ENCODE measurements at places on chromosomes 12 and 14. TPM values are rescaled to one million over a fixed set of nuclear protein-coding genes. Genes with fewer than 3 reads are reported as not detected.
A peak's percentile ranks its signal among the peaks of the same experiment; 100 is the strongest.

DNA sequence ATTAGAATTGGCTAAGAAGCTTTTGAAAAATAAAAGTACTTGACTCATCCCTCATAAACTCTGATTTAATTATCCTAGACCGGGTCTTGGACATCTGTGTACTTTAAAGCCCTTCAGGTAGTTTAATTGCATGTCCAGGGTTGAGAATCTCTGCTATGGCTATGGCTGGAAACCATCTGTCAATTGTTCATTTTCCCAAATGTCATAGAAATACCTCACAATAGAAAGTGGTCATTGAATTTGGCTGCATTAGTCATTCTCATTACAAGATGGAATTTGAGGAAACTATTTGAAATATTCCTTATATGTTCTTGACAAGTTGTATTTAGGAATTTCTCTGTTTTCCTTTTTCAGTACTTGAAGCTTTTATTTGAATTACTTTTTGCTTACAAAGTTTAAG, 111.3 kb downstream of the TSHR start:
- no peak overlapping the region for H3K4me3 ChIP-seq
- no peak overlapping the region for H3K27ac ChIP-seq
- no peaks in the 10 kb centered on the region for H3K36me3 ChIP-seq
- no peak for DNase-seq

DUSP6 gene
- 40.9 TPM for total RNA-seq

DNA sequence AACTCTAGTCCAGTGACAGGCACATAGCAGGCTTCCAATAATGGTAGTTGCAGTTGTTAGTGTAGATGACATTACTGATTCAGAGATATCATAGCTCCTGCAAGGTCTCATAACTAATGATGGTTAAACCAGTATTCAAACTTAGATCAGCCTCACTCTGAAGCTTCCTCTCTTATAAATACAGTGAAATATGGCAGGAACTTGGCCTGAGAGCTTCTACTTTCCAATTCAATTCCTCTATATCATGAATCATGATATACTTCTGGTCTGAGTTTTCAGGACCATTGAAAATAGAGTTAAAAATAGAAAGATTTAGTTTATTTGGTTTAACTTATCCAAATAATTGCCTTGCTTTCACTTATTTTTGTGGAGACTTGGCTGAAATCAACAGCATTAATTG, 167.5 kb upstream of the NOVA1 start:
- H3K27me3 ChIP-seq, result no peaks in the 10 kb centered on the region
- no peak for DNase-seq
- H3K4me3 ChIP-seq, result no peak overlapping the region
- no peak overlapping the region for H3K27ac ChIP-seq

- H3K4me1 ChIP-seq, result no peaks in the 10 kb centered on the region
- H3K27me3 ChIP-seq, result no peaks in the 10 kb centered on the region
- no peak overlapping the region for H3K4me3 ChIP-seq
- no peak overlapping the region for H3K27ac ChIP-seq
Measured at GRCh38 chr14:76260749-76261148, 109.0 kb downstream of the GPATCH2L start.

DNA sequence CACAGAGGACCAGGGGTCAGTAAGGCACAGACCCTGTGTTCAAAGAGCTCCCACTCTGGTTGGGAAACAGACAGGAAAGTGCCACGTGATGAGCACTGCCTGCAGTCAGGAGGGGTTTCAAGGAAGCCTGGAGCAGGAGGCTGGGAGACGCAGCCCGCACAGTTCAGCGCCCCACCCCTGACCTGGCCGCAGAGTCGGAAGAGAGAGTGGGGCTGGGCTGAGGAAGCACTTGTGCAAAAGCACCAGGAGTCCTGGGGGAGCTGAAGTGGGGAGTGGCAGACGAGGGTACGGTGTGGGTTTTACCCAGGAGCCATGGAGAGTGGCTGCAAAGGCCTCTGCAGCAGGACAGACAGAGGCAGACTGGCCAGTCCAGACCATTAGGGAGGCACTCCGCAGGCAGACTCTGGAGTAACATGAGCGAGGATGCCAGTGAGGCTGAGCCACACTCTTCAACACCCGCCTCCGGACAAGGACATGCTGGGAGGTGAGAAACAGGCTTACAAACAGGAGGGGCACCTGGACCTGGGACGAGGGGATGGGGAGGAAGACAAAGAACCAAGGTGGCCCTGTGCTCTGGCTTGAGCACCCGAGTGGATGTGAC, 85.7 kb upstream of the GPR68 start:
- H3K4me1 ChIP-seq, result peaks cover 30% of the 10 kb centered on the region
- no peak overlapping the region for H3K4me3 ChIP-seq
- peaks cover 4% of the 10 kb centered on the region for H3K36me3 ChIP-seq
- no peaks in the 10 kb centered on the region for H3K27me3 ChIP-seq

GRCh38 chr12:42683933-42684801, 94.6 kb upstream of the PRICKLE1 start:
- DNase-seq, result no peak
- H3K36me3 ChIP-seq, result no peaks in the 10 kb centered on the region
- no peaks in the 10 kb centered on the region for H3K4me1 ChIP-seq
- no peak overlapping the region for H3K4me3 ChIP-seq
- H3K27ac ChIP-seq, result no peak overlapping the region

GRCh38 chr14:69917287-69917686, 38.1 kb downstream of the SMOC1 start:
- H3K4me3 ChIP-seq, result no peak overlapping the region
- no peaks in the 10 kb centered on the region for H3K27me3 ChIP-seq
- DNase-seq, result peak; percentile 18
- no peaks in the 10 kb centered on the region for H3K36me3 ChIP-seq

DNA sequence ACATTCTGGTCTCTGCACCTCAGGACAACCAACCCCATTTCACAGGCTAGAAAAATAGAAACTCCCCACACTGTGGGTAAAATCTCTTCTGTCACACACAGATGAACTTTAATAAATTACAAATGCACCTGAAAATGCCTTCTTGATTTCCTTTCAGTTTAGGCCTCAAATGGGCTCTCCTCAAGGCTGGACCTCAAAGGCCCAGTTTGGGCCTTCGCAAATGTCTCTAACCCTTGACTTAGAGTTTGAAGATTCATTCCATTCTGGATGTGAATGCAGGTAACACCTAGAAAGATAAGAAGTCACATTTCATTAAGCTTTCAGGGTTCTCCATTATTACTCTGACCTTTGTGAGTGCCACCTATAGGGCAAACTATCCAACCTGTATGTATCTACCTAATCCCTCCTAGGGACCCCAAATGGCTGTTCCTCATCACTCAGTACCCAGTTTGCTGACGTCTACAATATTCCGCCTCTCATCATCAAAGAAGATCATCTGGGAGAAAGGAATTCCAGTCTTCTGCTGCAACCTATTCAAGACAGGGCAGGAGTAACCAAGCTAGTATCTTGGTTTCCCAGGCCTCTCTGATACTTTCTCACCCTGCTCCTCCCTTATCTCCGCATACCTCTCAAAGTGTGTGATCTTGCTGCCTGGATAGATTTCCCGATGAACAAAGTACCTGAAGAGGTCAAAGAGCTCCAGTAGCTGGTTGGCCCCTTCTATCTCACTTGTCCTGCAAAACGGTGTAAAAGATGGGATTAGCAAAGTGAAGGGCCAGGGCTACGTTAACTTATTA, 776 bp upstream of the CHMP4A start:
- H3K4me1 ChIP-seq, result peaks cover 39% of the 10 kb centered on the region
- peak overlapping the region; percentile 98 for H3K4me3 ChIP-seq
- peak overlapping the region; percentile 85 for H3K27ac ChIP-seq
- DNase-seq, result peak; percentile 42

DNA sequence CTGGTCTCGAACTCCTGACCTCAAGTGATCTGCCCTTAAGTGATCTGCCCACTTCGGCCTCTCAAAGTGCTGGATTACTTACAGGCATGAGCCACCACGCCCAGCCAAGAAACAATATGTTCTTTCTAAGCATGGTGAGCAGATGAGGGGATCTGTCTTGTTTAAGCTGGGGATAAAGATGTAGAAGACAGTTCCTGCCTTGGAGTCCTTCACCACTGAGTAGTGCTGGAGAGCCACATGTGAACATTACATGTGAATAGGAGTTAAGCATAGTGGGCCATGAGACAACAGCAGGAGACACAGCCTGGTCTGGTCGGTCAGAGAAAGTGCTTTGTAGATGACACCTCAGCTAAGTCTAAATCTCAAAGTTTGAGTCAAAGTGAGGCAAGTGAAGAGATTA, 26.0 kb downstream of the TMBIM6 start:
- H3K36me3 ChIP-seq, result peaks cover 13% of the 10 kb centered on the region
- peaks cover 12% of the 10 kb centered on the region for H3K4me1 ChIP-seq
- H3K27ac ChIP-seq, result no peak overlapping the region
- DNase-seq, result no peak
- no peaks in the 10 kb centered on the region for H3K27me3 ChIP-seq

NR2C1 gene
- 22.4 TPM for total RNA-seq

- no peak for DNase-seq
- H3K27ac ChIP-seq, result no peak overlapping the region
- no peaks in the 10 kb centered on the region for H3K27me3 ChIP-seq
- H3K36me3 ChIP-seq, result no peaks in the 10 kb centered on the region
- no peaks in the 10 kb centered on the region for H3K4me1 ChIP-seq
Measured at GRCh38 chr12:48197549-48197970, 5.5 kb downstream of the OR10AD1 start.

DNA sequence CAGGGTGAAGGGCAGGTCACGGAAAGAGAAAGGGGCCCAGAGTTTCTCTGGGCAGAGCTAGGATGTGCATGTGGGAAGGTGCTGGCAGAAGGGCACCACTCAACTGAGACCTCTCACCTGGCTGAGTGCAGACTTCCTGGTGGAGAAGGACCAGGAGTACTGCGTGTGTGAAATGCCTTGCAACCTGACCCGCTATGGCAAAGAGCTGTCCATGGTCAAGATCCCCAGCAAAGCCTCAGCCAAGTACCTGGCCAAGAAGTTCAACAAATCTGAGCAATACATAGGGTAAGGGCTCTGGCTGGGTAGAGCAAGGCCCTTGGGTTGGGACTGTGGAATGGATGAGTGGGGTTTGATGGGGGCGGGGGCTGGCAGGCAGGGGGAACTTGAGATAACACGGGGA, 5.4 kb upstream of the SMARCD1 start:
- H3K36me3 ChIP-seq, result no peaks in the 10 kb centered on the region
- H3K4me1 ChIP-seq, result peaks cover 75% of the 10 kb centered on the region
- H3K27me3 ChIP-seq, result no peaks in the 10 kb centered on the region
- no peak overlapping the region for H3K27ac ChIP-seq
- DNase-seq, result no peak
- H3K4me3 ChIP-seq, result no peak overlapping the region

DNA sequence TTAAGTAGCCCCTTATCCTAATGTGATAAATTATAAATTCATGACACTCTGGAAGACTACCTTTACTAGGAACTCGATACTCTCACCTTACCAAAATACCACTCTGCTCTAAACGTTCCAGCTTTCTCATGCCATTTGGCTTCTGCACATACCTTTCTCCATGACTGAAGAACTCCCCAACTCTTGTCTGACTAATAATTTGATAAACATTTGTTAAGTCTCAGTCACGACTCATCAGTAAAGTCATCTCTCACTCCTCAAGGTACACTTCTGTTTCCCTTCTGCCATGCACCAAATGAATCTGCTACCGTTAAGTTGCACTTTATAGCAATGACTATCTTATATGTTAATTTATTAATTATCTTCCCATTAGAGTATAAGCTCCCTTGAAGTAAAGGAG, 498.3 kb upstream of the NOVA1 start:
- H3K4me1 ChIP-seq, result no peaks in the 10 kb centered on the region
- DNase-seq, result no peak
- no peaks in the 10 kb centered on the region for H3K27me3 ChIP-seq
- H3K27ac ChIP-seq, result no peak overlapping the region

- no peak for DNase-seq
- peaks cover 17% of the 10 kb centered on the region for H3K27me3 ChIP-seq
- H3K27ac ChIP-seq, result no peak overlapping the region
- H3K4me1 ChIP-seq, result peaks cover 41% of the 10 kb centered on the region
Measured at GRCh38 chr14:104972301-104973134, 5.7 kb downstream of the AHNAK2 start.

- H3K4me3 ChIP-seq, result no peak overlapping the region
- H3K4me1 ChIP-seq, result peaks cover 14% of the 10 kb centered on the region
- no peaks in the 10 kb centered on the region for H3K36me3 ChIP-seq
Measured at GRCh38 chr12:54590978-54591591, 2.6 kb upstream of the PPP1R1A start.

- H3K36me3 ChIP-seq, result no peaks in the 10 kb centered on the region
- no peaks in the 10 kb centered on the region for H3K27me3 ChIP-seq
- no peak overlapping the region for H3K4me3 ChIP-seq
Measured at GRCh38 chr14:75158843-75159614, 17.4 kb downstream of the TMED10 start.

DNA sequence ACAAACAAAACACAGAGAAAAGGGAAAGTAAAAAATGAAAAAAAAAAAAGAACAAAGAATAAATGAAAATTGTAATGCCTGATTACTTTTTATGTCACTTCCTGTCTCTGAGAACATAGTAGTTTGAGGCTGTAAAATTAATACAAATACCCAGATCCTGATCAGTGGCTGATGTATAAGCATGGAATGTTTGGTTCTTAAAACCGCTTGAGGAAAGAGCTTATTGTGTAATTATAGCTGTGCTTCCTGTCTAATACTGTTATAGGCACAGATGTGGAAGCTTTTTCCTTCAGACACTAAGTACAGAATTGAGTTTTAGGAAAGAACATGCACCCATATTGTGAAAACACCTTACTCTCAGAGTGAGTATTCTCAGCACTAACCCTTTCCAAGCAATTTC, 86.9 kb downstream of the AVPR1A start:
- no peak overlapping the region for H3K27ac ChIP-seq
- no peak overlapping the region for H3K4me3 ChIP-seq
- H3K36me3 ChIP-seq, result no peaks in the 10 kb centered on the region
- peaks cover 7% of the 10 kb centered on the region for H3K4me1 ChIP-seq
- H3K27me3 ChIP-seq, result no peaks in the 10 kb centered on the region

DNA sequence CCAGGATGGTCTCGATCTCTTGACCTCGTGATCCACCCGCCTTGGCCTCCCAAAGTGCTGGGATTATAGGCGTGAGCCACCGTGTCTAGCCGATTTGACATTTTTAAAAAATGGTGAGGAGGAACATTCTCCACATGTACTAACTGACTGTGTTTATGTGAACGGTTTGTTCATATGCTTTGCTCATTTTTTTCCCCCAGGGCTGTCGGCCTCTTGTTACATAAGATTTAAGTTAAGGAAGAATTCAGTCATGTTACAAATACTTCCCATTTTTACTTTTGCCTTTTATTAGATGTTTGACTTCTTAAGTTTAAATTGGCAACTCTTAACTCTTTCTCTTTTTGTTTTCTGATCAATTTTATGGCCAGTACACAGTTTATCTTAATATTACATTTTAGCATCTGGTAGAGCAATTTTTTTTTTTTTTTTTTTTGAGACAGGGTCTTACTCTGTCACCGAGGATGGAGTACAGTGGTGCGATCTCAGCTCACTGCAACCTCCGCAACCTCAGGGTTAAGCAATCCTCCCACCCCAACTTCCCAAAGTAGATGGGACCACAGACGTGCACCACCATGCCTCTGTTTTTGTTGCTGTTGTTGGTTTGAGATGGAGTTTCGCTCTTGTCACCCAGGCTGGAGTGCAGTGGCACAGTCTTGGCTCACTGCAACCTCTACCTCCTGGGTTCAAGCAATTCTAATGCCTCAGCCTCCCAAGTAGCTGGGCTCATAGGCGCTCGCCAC, 9.6 kb downstream of the GNS start:
- H3K4me1 ChIP-seq, result peaks cover 12% of the 10 kb centered on the region
- H3K4me3 ChIP-seq, result no peak overlapping the region
- H3K27me3 ChIP-seq, result no peaks in the 10 kb centered on the region
- peaks cover 4% of the 10 kb centered on the region for H3K36me3 ChIP-seq
- no peak overlapping the region for H3K27ac ChIP-seq

Data from HepG2 (cell line).